Posterior cingulate gyrus (tissue), 11 donors: ENCODE measurements at places on chromosomes 6 and 20.

- no peak for DNase-seq
Observed at GRCh38 chr6:134235937-134236751, 81.8 kb downstream of the SGK1 start.

DNA sequence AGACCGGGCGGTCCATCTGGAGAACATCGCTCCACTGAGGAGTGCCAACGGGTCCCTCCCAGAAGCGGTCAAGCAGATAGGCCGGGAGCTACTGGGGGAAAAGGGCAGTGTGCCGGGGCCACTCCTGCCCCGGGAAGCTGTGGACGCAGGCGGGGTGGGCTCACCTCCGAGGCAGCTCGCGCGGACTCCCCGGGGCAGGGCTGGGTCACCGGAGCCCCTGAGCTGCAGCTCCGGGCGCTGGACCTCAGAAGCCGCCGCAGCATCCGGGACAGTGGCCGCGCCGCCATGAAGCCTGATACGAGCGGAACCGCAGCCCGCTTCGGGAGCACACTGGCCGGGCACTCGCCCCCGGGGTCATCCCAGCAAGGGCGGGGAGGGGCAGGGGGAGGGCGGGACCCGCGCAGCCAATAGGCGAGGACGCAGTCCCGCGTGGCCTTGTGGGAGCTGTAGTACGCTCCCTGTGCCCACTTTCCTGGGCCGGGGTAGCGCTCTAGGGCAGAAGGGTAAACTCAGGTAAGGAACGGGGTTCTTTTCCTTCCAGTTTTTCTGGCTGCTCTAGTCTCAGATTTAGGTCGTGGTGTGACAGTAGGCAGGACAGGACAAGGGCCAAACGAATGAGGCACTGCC, at the start of gene MOCS1:
Gene MOCS1 (minus strand): TSS at position 332 of the 627 bp plus-strand sequence. CDS start 45 bp downstream, at position 287.
- peak; percentile 98 for DNase-seq

- DNase-seq: no peak
Observed at GRCh38 chr6:10569392-10570127, 48.4 kb downstream of the GCNT2 start.

DNA sequence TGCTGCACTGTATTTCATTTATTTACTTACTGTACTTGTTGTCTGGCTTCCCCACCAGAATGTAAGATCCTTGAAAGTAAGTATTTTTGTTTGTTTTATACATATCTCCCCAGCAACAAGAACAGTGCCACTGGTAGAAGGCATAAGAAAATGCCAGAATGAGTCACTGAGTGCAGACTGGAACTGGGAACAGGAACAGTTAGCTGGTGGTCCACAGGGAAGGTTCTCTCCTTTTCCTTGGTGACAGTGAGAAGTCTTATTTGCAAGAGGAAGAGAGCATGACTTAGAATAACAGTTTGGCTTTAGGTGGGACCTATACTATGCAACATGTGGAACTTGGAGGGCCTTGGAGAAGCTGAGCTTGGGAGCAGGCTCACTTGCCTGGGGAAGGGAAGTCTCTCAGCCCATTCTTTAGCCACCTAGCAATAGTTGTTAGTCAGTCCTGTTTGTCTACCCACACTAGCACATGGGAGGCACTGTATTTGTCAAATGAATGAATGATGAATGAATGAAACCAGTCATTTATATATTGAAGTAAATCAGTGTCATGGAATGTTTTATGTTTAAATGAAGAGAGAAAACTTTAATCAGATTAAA, 203.5 kb downstream of the KCNQ5 start:
- no peak for DNase-seq

- no peak for DNase-seq
Observed at GRCh38 chr6:23403460-23403859, 722.6 kb upstream of the NRSN1 start.

DNA sequence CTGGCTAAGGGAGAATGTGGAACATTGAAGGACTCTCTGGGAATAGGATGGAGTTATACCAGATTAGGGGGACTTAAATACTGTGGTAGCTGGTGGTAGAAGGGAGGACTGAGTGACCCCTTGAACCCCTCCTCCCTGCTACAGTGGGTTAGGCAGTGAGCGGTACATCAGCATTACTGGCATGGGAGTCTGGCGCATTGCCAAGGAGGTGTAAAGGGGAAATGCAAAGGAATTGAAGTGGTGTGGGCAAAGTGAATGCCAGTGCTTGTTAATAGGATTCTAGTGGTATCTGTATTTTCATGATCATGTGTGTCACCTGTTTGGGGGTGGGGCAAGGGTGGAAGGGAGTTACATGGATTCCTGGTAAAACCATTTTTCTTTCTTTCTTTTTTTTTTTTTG, 60.1 kb downstream of the GFRA4 start:
- no peak for DNase-seq

DNA sequence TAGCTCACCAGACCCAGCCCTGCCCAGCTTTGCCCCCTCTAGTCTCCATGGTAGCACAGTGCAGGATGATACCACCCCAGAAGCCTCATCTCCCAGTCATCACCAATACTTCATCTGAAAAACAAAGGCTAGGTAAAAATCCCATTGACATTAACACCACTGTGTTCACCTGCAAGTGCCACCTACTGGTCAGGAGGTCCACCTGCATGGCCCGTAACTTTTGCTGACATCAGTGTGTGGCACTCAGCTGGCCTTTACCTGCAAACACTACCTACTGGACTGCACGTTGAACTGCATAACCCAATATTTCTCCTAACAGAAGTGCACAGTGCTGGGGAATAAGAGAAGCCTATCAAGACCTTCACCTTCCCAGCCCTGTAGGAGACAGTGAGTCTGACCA, 234.7 kb upstream of the ADGRB3 start:
- no peak for DNase-seq
